ENCODE measurements at places on chromosomes 4 and X.
A peak's percentile ranks its signal among the peaks of the same experiment; 100 is the strongest.

- DNase-seq, result no peak
Observed at GRCh38 chrX:4663085-4663484, 949.6 kb upstream of the PRKX start.

GRCh38 chrX:81120258-81120935 is 81.3 kb downstream of the HMGN5 start:
- peak; percentile 13 for DNase-seq

DNA sequence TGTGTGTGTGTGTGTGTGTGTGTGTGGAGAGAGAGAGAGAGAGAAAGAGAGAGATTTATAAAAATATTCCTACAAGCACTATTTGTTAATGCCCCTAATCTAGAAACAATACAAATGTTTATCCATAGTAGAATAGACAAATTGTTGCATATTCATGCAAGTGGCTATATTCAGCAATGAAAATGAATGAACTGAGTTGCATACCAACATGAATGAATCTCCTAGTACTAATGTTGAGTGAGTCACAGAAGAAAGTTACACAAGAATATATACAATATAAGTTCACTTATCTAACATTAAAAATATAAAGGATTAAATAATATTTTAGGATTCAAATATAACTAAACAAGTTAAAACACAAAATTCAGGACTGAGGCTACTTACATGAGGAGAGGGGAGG is 456.8 kb upstream of the AMOT start:
- DNase-seq, result no peak

DNA sequence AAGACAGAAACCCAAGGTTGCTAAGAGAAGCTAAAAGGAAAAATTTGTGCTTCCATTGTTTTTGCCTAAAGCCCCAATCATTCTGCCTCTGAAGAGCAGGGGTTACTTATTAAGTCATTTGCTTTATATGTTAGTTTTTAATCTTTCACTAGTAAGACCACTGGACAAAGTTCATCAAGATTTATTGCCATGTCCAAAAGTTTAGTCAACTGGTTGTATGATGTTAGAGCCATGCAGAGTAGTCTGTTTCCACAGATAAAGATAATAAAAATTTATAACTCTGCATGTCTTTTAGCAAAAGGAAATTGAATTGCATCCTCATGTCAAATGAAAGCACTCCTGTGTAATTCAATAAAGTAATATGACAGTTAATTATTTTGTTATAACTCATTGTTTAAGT is 75.8 kb upstream of the PRKG2 start:
- DNase-seq, result no peak

DNA sequence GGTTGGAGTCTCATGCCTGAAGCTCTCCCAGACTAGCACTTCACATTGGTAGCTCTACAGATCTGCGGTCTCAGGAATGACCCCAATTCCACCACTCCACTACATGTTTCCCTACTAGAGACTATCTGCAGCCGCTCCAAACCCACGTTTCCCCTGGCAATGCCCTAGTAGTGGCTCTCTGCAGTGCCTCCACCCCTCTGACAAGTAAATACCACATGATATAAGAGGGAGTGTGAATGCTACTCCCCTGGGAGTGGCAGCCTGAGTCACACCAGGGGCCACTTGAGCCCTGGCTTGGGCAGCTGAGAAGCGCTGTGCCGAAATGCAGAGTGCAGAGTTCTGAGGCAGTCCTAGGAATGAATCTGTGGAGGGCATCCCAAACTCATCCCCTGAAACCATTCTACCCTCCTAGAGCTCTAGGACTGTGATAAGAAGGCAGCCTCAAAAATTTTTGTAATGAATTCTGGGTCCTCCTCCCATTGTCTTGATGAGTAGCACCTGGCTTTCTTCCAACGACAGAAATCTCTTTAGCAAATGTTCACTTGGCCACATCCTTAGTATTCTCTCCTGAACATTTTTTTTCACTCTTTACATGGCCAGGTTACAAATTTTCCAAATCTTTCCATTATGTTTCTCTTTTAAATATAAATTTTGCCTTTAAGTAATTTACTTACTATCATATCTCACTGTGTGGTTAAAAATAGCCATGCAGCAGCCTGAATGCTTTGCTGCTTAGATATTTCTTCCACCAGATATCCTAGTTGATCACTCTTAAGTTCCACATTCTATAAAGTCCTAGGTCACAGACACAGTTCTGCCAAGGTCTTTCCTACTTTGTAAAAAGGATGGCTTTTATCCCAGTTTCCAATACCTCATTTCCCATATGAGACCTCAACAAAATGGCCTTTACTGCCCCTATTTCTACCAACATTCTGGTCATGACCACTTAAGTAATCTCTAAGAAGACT is 160.2 kb upstream of the CPEB2 start:
- no peak for DNase-seq

DNA sequence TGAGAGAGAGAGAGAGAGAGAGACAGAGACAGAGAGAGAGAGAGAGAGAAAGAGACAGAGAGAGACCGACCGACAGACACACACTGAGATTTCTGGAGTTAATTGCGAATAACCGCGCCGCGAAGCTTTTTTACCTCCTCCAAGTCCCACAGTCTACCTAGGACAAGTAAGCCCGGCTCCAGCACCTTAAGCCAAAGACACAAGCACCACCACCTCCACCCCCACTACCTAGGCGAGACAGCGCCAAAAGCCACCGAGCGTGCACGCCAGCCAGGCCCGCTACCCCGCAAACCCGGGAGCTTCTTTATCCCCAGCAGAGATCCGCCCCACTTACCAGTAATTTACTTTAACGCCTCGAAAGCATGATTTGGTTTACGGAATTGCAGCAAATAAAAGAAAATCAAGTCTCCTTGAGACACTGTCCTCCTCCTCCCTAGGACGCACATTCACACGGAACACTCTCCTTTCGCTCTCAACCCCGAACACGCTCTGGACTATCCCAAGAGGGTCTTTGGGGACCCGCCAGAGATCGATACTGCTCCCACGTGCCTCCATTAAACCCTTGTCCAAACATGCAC is 649.6 kb upstream of the DIPK2B start:
- DNase-seq, result peak; percentile 25

DNA sequence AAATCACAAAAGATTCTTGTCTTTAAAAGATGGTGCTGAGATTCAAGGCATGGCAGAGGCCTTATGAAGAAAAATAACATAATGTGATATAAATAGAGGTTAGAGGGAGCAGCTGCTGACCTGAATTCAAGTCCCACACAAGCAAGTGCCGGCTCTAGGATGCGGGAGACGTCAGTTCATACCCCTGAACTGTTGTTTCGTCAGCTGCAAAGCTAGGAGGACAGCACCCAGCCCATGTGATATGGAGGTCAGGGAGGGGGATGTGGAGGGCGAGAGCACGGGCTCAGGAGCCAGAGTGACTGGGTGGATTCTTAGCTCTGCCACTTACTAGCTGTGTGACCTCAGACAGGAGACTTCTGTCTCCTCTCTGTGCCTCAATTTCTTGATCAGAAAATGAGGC is 77.9 kb downstream of the JAKMIP1 start:
- no peak for DNase-seq

GRCh38 chr4:44756559-44756958 is 30.2 kb upstream of the GNPDA2 start:
- DNase-seq, result no peak

DNA sequence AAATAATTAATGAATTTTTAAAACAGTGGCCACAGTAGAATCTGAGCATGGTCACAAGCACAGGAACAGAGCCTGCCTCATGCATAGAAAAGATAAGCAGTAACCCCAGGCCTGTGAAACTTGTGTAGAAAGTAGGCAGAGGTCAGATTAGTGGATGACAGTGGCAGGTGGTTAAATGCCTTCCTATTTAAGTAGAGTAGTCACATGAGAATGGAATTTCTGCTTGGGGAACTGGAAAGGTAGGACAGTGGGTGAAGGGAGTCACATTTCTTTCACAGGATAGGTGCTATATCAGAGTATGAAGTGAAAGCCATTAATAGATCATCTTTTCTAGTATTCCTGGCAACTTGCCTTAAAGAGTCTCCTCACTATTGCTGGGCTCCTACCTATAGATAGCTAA is 34.9 kb upstream of the ASB12 start:
- DNase-seq, result peak; percentile 1

GRCh38 chr4:17068891-17069290 is 170.4 kb upstream of the LDB2 start:
- DNase-seq, result no peak

DNA sequence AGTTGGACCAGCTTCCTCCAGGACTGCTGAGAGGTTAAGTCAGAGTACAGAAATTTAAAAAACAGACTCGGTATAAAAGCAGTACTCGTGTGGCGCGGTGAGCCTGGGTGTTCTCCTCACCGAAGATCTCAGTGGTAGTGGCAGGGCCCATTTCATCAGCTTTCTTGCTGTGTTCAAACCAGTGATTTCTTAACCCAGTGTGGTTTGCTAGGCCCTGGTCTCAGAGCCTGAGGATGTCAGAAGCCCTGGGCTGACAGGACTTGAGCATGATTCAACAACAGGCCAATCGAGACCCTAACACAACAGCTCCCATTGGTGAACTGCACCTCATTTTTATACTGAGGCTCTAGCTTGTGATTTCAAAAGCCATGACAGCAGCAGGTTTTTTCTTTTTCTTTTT is 23.2 kb downstream of the PRIMPOL start:
- no peak for DNase-seq

GRCh38 chrX:47574076-47574546 is 8.1 kb upstream of the TIMP1 start:
- DNase-seq, result no peak

GRCh38 chrX:134821370-134821769 is 163.1 kb upstream of the PLAC1 start:
- no peak for DNase-seq
